Stimulated activated CD8-positive, alpha-beta memory T cell treated with anti-CD3 and anti-CD28 coated beads, Interleukin-7, amount 100 ng/mL, for 48 hours (primary cell): ENCODE measurements at places on chromosomes 5 and 9.

GRCh38 chr5:136222580-136223235 is 29.7 kb upstream of the SMIM32 start:
- no peak for DNase-seq

DNA sequence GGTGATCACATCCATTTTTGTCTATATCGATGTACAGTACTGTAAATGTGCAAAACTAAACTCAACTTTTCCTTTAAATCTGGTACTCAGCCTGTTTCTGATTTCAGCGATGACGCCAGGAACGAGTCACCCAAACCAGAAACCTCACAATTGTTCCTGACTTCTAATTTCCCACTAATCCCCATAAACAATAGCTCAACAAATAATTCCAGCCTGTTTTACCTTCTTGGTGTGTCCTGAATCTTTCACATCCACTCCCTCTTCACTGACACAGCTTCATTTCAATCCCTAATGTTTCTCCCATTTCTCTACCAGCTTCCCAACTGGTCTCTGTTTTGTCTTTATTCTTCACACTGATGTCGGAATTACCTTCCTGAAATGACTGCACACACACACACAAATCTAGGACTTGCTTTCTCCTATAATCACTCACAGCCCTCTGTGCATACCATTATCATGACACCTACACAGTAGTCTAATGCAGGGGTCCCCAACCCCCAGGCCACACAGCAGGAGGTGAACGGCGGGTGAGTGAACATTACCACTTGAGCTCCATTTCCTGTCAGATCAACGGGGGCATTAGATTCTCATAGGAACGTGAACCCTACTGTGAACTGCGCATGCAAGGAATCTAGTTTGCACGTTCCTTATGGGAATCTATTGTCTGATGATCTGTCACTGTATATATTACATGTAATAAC is 97.8 kb upstream of the SLC30A5 start:
- DNase-seq = no peak

GRCh38 chr9:91756510-91756780 is 193.6 kb downstream of the ROR2 start:
- DNase-seq = no peak

DNA sequence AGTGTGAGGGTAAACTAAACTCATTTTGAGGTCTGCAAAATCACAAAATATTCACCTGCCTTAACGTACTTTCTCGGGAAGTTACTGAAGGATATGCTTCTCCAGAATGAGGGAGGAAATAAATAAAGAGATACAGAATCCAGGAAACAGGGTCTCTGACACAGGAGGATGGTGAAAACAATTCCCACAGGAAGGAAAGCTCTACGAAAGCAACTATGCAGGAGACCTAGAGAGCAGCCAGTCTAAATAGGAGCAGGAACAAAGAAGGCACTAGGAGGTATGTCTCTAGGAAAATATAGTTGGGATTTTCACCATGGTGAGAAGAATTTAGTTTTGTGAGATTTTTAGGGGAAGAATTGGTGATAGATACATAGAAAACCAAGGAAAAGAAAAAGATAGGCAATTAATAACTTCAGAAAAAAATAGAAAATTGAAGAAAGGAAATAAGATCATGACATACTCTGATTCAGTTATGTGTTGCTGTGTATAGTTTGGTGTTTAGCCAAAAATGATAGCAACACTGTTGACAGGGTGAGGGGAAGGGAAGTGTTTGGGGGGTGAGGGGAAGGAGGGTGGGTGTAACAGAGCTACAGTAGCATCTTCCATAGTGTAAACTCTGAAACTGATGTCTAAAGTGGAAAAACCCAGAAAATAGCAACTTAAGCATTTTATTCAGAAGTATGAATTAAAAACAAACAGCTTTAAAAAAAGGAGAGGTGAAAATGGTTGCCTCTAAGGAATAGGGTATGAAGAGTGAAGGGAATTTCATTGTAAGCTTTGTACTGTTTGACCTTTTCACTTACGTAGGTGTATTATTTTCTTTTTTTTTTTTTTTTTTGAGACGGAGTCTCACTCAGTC is 9.8 kb downstream of the GPR21 start:
- DNase-seq = no peak

DNA sequence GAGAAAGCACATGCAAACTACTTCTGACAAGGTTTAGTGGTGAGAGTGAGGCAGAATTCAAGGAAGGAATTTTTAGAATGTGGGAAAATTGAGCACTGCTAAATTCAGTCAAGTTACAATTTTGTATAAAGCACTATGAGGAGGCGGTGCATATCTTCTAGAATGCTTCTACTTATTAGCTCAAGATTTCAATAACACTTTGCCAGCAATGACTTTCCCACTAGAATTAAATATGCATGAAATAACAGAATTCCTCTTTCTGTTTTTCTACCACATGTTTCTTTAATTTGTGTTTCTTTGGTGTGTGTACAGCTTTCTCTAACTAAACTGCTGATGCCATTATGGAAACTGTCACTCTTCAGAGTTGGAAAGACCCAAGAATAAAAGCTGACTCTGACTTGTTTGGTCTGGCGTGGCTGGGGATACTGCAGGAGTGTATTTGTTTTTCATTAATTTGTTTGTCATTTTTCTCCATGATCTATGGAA is 163.5 kb downstream of the ARSB start:
- no peak for DNase-seq

DNA sequence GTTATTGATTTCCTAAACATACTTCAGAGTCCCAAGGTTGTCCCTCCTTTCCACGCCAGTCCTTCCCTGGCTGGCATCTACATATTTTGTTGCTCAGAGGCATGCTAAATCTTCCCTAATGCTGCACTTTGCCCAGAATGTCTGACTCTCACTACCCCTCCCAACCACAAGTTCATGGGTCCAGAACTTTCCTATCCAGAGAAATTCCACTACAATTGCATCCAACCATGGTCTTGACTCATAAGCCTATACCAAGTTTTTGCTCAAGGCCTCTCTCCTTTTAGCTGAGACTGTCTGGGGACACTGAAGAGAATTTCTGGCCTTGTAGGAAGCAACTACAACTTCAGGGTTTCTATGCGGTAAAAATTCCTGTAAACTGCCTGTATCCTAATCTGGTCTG is 206.3 kb downstream of the BNC2 start:
- no peak for DNase-seq

GRCh38 chr5:5523066-5523505 is 100.6 kb downstream of the ICE1 start:
- no peak for DNase-seq

DNA sequence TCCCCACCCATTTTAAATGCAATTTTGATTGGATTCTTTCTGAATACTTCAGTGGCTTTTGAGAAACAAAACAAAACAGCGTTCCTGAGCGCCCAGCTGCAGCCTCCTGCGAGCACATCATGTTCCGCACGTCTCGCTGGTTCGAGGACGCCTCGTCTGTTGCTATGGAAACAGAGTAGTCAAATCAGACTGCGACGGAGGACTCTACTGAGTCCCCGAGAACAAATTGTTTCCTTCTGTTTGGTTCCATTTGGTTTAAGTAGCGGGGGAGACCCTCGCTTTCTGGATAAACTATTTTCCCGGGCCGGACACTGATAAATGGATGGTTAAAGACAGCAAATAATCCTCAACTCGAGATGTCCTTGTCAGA is 69.0 kb downstream of the SLC28A3 start:
- DNase-seq = no peak

DNA sequence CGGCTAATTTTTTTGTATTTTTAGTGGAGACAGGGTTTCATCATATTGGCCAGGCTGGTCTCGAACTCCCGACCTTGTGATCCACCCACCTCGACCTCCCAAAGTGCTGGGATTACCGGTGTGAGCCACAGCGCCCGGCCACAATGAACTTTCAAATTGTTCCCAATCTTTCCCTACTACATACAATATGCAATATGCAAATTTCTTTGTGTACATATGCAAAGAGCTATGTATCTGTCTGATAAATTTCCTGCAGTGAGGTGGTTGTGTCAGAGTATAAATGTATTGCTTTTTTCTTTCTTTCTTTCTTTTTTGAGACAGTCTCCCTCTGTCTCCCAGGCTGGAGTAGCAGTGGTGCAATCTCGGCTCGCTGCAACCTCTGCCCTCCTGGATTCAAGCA is 48.8 kb upstream of the PLPP1 start:
- no peak for DNase-seq

GRCh38 chr5:157518963-157519362 is 56.6 kb downstream of the ADAM19 start:
- DNase-seq = no peak

DNA sequence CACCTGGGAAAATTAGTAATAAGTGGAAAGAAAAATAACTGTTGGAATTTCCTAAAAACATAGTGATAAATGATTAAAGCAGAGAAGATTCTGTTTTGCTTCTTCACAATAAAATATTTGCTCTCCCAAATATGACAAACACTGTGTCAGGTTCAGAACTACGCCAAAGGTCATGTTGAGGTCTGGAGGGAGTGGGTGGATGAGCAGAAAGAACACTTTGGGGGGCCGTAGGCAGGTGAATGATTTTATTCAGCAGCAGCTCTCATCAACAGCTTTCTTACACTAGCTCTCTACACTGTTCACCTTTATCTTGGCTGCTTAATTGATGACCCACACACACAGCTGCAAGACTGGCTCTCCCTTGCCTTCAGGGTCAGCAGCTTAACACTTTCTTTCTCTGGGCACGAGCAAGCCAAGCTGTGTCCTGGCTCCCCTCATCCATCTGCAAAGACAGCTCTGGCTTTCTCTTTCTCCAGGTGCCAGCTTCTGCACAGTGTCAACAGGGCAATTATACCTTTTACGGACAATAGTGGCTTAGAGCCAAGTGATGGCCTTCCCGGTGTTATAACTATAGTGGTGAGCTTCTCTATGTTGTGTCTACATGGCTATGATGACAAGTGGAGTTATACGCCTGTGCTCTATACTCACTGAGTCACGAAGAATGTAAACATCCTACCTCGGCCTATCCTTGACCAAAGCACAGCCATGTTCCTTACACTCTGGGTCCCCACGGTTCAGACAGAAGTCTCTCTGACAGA is 18.9 kb upstream of the GPX8 start:
- peak; percentile 33 for DNase-seq

GRCh38 chr5:156120777-156121176 is 206.2 kb upstream of the SGCD start:
- no peak for DNase-seq

DNA sequence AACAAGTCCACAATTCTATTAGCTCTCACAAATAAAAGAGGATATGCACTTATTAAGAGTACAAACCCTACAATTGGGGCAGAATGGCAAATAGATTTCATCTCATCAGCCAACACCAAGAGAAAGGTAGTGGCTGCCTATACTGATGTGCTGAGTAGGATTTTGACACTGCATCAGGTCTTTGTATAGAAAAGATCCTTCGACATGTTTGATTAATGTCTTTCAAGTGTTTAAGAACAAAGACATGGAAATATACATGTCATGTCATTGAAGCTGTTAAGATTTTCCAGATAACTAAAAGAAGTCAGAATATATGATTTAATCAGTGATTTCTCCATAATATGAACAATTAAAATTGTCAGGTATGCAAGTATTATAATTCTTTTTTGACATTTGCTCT is 238.7 kb upstream of the GRAMD2B start:
- no peak for DNase-seq
